ENCODE measurements at places on chromosomes 2 and 18.

DNA sequence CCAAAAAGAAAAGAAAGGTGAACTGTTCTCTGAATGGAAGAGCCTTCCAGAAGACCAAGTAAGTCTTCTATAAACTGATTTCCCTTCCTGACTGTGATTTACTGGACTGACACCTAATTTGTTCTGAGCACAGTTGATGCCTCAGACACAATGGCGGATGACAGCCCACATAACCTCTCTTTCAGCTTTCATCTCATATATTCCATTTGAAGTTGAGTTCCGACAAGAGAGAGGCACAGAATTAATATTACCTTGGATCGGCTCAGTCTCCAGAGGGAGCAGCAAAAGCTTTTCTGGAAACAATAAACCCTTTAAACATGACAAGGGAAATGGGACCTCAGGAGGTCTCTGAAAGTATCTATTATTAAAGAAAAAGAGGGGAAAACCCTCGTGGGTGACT lies 638.7 kb upstream of the SETBP1 start:
- no peak for DNase-seq

DNA sequence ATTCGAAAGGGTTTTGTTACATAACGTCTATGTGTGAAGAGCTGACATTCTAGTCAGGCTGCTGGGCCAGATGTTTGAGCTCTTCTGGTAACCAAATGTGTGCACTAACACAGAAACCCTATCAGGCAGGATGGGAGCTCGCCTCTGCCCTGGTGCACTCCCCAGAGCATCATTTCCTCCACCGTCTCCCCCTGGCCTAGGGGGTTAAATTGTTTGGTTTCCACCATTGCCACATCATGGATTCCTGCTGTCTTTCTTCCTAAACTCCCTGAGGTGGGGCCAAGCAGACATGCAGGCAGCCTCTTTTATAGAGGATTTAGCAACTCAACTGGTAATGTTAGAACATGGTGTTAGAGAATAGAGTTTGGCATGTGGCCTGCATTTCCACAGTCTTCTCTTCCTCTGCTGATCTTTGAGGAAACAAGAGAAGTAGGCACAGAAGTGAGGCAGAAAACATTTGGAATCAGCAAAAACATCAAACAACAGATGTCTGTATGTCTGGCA lies 87.3 kb downstream of the ANTXR1 start:
- DNase-seq = no peak

- no peak for DNase-seq
Measured at GRCh38 chr2:235810846-235811245, 317.0 kb downstream of the AGAP1 start.

GRCh38 chr2:216103213-216103612 lies 5.9 kb upstream of the XRCC5 start:
- DNase-seq = no peak

DNA sequence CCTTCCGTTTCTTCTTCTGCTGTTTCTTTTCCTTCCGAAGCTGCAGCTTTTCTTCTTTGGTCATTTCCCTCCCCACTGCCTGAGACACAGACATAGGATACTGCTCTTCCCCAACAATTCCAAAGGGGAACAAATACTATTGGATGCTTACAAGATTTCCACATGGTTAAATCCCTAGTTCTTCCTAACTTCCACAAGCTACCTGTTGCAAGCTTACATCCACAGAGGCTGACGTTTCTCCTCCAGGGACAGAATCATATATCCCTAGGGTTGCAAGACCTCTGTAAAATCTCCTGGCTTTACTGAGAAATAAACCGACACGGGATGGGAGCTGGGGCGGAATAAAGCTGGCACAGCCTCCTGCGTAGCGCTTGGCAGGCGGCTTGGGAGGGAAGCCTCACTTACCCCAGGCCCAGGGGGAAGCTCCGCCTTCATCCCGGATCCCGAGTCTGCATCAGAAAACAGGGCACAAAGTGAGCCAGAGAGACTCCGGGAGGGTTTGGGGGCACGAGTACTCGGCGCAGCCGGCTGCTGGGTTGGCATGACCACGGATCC lies 590 bp downstream of the EIF2B4 start:
- DNase-seq = no peak

DNA sequence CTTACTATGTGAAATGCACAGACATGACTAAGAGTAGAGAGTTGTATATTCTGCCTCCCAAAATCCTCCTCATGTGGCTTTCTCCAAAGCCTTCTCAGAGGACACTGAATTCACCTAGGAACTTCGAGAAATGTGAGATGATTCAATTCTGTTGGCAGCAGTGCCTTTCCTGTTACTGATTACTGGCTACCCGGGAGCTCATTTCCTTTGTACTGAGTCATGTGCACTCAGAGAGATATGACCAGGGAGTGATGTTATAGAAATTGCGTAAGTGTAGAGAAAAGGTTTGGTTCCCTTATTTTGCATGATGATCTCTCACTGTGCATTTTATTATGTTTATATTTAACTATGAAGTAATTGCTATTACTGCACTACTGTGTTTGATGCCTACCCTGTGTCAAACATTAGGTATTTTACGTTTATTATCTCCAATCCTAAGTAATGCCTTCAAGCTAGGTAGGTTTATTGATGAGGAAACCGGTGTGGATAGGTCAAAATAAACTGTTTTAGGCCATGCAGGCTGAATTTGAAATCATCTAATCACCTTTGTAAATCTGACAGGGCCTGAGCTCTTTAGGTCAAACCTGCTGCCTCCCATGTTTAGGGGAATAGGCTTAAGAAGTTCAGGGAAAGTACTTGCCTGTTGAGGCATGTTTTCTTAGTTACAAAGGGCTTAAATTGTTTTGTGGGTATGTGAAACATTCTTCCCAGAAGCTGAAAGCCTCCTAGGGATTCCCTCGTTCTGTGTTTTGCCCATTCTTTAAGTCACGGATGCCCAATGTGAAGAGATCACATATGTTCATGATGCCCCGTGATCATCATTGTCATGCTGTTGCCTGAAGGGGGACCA lies 86.8 kb downstream of the FMNL2 start:
- DNase-seq = no peak

DNA sequence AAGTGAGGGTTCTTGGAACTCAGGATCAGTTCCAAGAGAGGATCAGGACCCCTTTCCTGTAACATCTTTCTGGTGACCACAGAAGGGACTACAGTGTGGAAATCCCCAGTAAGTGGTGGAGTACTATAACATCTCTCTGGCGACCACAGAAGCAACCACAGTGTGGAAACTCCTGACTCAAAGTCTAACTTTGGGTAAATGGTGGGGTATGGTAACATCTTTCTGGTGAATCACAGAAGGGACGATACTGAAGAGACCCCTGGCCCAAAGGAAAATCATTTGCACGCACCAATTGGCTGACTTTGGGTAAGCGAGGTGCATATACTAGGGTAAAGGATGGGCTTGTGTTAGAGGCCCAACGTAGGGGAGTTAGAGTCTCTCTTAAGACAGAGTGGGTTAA lies 56.3 kb upstream of the GULP1 start:
- DNase-seq = no peak

- DNase-seq = no peak
Measured at GRCh38 chr2:12210016-12210933, 463.8 kb downstream of the LPIN1 start.

DNA sequence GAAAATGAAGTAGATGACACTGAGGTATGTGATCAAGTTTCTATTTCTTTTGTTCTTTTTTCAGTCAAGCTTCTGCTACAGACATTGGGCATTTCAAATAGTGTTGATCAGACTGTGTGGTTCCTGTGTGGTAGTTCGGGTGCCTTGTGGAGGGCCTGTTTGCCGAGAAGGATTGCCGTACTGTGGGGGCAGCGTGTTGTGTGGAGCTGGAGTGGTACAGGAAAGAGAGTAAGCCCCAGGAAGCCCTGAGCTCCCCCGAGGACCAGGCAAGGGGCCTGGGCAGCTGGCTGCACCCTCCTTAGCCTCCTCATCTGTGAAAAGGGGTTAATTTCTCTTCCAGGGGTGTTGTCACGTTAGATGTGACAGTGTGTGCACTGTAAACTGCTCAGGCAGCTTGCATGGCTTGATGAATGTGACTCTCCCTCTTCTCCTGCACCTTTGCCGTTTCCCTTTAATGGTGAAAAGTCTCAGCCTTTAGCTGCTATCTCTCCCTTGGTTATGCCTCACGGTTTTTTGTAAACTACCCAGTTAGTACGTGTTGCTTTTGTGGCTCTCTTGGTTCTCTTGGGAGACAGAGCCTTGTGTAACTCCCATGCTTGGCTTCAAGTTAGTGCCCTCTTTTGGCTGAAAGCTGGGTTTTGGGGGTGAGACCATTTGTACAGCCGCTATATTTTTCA lies 19.5 kb downstream of the C2orf74 start:
- DNase-seq = no peak

GRCh38 chr2:15776629-15776919 lies 163.8 kb upstream of the MYCN start:
- DNase-seq = no peak

- DNase-seq = no peak
Measured at GRCh38 chr2:3173031-3173430, 204.6 kb downstream of the EIPR1 start.

GRCh38 chr2:70890469-70891065 lies 45.1 kb upstream of the ATP6V1B1 start:
- DNase-seq = no peak

DNA sequence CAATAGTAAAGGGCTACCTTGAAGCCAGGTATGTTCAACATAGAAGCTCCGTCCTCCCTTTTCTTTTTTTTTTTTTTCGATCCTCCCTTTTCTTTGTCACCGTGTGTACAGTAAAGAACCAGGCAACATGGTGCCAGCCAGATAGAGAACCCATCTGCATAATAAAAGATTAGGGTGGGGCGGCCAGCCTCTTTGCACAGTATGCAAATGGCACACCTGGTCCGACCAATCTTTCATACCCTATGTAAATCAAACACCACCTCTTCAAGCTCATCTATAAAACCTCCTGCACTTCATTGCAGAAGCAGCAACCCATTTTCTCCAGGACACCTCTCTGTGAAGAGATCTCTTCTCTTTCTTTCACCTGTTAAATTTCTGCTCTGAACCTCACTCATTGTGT lies 7.3 kb upstream of the WDR33 start:
- no peak for DNase-seq

DNA sequence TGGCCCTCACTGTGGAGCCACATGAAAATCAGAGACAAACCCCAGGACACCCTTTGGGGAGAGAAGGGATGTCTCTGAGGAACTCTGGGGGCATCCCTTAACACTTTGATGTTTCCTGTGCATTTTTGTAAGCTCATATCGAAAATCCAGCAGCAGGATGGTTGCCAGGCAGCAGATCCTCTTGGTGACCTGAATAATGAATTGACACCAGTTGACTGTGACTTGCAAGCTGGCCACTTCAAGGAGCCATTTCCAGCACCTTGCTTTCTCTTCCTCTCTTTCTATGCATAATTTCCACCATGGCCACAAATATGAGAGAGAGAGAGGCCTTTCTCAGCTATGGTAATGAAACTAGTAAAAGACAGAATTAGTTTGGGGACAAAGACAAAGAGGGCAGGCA lies 91.7 kb downstream of the NRP2 start:
- DNase-seq = no peak

GRCh38 chr2:17763641-17764333 lies 9.8 kb downstream of the GEN1 start:
- no peak for DNase-seq

DNA sequence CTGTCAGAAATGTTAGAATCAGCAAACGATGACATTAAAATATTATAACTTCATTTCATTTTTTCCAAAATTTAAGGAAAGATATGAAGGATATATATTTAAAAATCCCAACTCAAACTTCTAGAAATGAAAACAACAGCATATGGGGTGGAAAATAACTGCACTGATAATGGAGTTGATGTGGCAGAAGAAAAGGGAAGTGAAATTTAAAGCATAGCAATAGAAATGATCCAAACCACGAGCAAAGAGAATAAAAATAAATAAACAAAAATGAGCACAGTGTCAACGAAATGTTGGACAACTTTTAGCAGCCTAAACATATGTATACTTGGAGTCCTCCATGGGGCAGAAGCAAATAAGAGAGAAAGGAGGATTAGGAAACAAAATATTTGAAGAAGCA lies 280.2 kb downstream of the KCNJ3 start:
- no peak for DNase-seq

DNA sequence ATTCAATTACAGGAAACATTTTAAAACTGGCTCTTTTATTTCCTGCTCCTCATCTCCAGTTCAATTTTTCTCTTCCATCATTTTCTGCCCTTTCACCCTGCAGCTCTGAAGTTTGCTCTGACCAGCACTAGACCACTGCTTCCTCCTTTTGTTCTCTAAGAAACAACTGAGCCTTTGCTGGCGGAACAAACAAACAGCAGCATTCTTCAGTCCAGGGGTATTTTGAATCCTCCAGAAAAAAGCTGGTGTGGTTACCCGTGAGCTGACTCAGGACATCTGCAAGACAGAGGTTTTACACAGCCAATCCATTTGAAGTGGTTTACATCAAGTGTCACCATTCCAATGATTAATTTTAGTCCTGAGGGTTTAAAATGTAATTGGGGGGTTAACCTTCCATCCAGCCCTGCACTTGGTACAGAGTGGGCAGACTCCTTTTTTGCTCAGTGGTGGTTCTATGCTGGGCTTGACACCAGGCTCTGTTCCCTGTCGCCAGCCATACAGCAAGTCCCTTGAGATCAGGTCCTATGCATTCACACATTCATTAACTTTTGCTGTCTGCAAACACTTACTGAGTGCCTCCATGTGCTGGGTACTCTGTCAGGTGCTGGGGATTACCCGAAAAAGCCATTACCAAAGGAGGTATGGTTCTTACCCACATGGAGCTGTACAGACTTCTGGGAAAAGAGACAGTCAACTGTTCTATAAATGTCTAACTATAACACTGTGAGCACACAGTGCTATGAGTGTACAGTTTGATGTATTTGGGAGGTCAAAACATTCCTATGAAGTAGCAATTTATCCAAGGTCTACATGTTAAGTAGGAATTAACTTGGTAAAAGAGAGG lies 909.4 kb upstream of the GYPC start:
- no peak for DNase-seq

DNA sequence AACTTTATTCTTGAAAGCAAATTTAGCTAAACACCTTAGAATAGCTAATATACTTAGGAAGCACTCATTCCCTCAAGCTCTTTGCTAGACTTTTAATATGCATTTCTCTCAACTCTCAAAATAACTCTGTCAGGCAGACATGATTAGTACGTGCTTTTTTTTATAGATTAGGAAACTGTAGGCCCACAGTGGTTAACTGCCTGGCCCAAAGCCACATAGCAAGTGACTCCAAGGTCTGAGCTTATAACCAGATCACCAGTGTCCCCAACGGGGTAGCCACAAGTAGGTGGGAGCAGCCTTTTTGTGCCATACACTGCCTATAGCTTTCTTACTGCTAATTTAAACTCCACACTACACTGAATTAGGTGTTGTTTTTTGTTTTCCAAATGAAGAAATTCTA lies 576.8 kb downstream of the METTL4 start:
- no peak for DNase-seq

GRCh38 chr2:88059979-88060906 lies 4.7 kb upstream of the KRCC1 start:
- no peak for DNase-seq

DNA sequence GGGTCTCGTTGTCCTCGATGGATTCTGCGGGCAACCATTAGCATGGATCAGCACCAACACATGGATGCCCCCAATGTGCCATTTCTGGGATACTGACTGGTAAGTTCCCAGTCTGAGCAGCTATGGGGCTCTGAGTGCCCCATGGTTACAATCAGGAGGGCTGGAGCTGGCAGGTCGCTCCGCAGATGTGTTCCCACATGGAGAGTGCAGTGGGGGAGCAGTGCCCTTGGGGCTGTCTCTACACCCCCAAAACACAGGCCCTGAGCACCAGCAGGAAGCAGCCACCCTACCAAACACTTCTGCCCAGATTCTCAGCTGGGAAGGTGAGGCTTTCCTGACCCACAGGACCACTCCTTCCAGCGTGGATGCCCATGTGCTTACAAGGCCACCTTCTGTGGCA lies 8.0 kb downstream of the NGEF start:
- no peak for DNase-seq

GRCh38 chr2:40470822-40471813 lies 19.2 kb upstream of the SLC8A1 start:
- no peak for DNase-seq

All from stimulated activated CD8-positive, alpha-beta memory T cell treated with anti-CD3 and anti-CD28 coated beads, Interleukin-7, amount 100 ng/mL, for 1 hour (primary cell).